T-cell (primary cell): ENCODE measurements at places on chromosomes 3 and 15.

- DNase-seq = no peak
Measured at GRCh38 chr3:161043336-161044035, 61.7 kb downstream of the B3GALNT1 start.

GRCh38 chr15:42392309-42393024 lies 33.2 kb downstream of the CAPN3 start:
- no peak for DNase-seq

DNA sequence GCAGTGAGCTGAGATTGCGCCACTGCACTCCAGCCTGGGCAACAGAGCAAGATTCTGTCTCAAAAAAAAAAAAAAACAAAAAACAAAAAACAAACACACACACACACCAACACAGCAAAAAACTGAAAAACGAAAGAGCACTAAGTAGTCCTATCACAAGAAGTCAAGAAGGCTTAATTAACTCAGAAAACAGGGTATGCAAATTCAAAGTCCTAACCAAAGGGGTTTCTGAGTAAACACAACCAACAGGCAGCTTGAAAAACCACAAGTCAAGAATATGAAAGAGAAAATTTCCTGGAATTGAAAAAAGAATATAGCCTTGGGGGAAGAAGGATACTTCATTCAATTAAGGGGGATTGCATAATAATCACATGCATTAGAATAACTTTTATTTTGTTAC lies 37.7 kb upstream of the PARP14 start:
- no peak for DNase-seq

GRCh38 chr3:11477407-11477911 lies 166.3 kb downstream of the VGLL4 start:
- no peak for DNase-seq
